ENCODE measurements at places on chromosomes 5 and 9.

GRCh38 chr5:146718609-146719008 is 159.9 kb downstream of the PPP2R2B start:
- DNase-seq = no peak

- DNase-seq = no peak
These were observed 5.5 kb upstream of the NXNL2 start for GRCh38 chr9:88529496-88529895.

DNA sequence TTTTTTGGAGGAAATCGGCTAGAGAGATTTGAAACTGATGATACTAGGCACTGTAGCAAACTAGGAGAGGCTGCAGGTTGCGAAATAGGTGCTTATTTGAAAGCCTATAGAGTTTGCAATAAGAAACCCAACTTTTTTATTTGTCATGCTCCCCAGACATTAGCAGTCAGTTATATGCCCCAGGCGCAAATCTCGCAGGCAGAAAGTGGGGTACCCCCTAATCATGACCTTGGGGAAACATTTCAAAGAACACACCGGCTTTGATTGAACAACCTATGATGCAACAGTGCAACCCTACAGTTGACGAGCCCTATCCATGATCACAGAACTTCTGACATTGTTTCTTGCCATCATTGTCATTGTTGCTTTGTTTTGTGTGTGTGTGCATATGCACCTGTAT is 510.5 kb downstream of the RAB3C start:
- no peak for DNase-seq

DNA sequence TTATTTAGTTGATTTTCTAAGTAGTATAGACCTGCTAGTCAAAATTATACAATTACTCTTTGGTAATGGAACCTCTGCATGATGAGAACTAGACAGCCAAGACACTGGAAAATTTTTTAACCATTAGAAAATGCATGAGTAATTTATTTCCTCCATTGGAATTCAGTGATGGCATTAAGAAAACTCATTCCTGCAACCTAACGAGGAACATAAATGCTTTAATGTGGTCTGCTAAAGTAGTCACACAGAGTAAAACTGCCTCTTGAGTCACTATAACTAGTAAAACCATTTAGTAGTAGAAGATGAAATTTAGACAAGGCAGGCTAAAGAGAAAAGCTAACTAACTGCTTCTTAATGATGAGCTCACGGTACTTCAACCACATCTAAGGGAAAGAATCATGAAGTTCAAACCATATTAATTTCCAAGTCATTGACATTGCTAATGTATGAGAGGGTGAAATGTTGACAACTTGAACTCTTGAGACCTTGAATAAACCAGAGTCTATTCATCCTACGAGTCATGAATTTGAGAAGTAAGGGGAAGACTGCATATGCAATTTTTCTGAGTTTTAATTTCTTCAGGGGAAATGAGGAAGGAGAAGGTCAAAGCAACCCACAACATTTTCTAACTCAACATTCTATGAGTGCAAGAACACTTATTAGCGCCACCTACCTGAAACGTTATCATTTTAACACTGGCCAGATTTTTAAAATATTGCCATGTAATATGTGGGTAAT is 74.4 kb downstream of the GLIS3 start:
- no peak for DNase-seq

GRCh38 chr9:103991698-103992097 is 102.4 kb upstream of the SMC2 start:
- no peak for DNase-seq

GRCh38 chr5:33059081-33059480 is 348.0 kb downstream of the NPR3 start:
- no peak for DNase-seq
